ENCODE measurements at places on chromosomes 13 and 19.

DNA sequence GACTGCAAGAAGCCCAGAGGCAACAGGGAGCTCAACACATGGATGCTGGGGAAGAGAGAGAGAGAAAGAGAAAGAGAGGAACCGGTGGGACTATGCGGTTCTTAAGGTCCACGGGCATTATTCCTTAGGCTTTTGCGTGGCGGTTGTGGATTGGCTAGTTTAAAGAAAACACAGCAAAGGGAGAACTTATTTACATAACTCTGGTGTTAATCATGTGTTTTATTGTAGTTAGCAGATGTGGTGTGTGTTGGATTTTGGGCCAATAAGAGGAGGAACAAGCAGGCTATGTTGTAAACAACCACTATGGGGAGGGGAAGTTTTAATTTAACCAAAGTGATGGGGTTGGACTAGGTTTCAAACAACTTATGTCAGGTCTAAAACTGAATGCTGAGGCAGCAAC is 275.3 kb upstream of the KLF12 start:
- DNase-seq, result no peak

GRCh38 chr13:43647471-43647870 is 139.3 kb downstream of the ENOX1 start:
- DNase-seq, result no peak

GRCh38 chr13:109344552-109345157 is 441.7 kb downstream of the IRS2 start:
- peak; percentile 51 for DNase-seq

- no peak for DNase-seq
These were observed 148.9 kb upstream of the VSTM2B start for GRCh38 chr19:29376855-29377354.

DNA sequence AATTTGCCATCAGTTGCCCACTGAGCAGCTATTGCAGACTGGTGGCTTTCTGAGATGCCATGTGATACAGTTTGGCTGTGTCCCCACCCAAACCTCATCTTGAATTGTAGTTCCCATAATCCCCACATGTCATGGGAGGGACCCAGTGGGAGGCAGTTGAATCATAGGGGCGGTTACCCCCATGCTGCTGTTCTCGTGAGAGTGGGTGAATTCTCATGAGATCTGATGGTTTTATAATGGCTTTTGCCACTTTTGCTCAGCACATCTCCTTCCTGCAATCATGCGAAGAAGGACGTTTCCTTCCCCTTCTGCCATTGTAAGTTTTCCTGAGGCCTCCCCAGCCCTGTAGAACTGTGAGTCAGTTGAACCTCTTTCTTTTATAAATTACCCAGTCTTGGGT is 34.8 kb upstream of the ANKRD10 start:
- no peak for DNase-seq

DNA sequence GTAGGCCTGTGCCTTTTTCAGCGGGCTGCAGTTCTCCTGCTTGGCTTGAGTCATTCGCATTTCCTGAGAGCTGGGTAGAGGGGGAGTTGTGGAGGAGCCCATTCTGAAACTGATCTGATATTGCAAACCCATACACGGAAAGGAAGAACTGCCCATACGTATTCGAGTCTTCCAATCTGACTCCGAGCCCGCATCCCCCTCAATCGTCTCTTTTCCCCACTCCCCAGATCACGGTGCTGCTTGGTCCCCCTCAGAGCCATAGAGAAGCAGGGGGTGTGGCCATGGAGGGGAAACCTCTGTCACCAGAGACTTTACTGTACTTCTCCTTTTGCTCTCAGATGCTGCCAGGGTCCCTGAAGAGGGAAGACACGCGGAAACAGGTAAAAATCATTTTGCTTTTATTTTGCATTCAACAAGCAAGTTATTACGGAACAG is at the start of gene CD22:
Gene CD22 (plus strand): TSS at position 337 of the 435 bp plus-strand sequence. CDS start 2,854 bp downstream, outside the sequence.
- DNase-seq, result no peak

DNA sequence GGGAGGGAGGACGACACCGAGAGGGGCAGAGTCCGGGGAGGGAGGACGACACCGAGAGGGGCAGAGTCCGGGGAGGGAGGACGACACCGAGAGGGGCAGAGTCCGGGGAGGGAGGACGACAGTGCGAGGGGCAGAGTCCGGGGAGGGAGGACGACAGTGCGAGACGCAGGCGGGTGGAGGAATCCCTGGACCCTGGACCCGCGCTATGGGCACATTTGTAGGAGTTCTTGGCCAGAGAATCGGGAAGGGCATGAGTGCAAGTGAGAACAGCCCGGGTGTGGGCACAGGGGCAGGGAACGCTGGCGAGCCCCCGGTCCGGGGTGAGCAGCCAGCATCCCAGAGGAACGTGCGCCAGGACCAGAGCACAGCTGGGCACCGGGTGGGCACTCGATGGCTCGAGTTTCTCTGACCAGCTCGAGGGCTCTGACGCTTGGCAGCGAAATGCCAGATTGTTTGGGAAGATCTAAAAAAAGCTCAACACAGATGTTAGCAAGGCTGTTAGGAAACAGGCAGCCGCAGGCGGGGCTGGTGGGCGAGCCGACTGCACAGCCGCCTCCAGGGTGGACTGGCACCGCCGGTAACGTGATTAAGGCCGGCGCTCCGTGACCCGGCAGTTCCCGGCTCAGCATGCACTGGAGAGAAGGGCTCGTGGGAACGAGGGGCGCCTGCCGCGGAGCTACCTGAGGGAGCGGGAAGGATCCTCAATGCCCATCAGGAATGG is 17.9 kb upstream of the C2CD4C start:
- DNase-seq, result no peak

- DNase-seq, result no peak
These were observed 1.6 kb upstream of the PLEKHA4 start for GRCh38 chr19:48870048-48870447.

GRCh38 chr19:42131149-42132029 is 857 bp downstream of the POU2F2 start:
- no peak for DNase-seq

DNA sequence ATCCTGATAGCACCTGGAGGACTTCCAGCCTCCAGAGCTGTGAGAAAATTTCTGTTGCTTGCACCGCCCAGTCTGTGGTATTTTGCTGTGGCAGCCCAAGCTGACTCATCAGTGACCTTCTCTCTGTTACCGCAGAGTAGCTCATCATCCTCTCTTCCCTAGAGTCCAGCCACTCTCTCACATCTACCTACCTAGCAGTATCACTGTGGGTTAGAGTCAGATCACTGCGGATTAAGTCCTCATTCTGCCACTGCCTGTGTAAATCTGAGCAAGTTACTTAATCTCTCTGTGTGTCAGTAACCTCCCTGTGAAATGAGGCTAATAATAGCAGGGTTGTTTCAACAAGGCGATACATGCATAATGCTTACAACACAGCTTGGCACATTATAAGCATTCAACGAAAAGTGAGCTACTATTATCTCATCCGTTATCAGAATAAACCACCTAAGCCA is 40.3 kb upstream of the USPL1 start:
- DNase-seq, result peak; percentile 57

- DNase-seq, result no peak
These were observed 384.4 kb downstream of the LMO7 start for GRCh38 chr13:76020421-76020955.

- DNase-seq, result no peak
These were observed 127.1 kb upstream of the SPACA7 start for GRCh38 chr13:112248862-112249592.

DNA sequence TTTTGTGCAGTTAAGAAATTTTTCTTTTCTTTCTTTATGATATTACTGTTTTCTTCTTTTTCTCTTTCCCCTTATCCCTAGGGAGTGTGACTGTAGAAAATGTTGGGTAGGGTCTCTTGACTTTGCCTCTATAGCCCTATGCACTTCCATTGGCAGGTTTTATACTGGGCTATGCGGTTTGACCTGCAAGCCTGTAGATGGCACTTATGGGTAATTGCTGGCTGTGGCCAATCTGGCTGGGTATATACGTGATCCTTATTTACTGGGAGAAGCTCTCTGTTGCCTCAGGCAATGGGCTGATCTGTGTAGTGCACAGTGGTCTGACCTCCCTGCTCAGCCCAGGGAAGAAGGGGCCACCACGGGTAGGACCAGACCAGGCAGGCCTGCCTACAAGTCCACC is 78.8 kb downstream of the RAP2A start:
- DNase-seq, result no peak
